NCI-H524 (cell line): ENCODE measurements at places on chromosomes 4 and X.

GRCh38 chr4:100009490-100009889 lies 59.4 kb upstream of the H2AZ1 start:
- DNase-seq = no peak

DNA sequence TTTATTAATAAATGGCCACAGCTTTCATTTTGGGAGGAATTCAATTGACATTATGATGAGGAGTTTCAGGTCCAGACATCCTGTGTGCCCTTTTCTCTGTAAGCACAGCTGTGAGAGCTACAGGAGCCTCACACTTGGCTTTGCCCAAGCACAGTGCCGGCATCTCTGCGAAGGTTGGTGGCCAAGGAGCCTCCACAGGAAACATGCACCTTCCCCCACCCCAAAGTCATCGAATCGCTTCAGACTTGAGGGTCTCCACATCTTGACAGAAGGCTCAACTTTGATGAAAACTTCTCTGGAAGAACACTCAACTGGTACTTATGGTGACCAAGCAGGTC lies 100.0 kb downstream of the SYNPO2 start:
- DNase-seq = no peak

DNA sequence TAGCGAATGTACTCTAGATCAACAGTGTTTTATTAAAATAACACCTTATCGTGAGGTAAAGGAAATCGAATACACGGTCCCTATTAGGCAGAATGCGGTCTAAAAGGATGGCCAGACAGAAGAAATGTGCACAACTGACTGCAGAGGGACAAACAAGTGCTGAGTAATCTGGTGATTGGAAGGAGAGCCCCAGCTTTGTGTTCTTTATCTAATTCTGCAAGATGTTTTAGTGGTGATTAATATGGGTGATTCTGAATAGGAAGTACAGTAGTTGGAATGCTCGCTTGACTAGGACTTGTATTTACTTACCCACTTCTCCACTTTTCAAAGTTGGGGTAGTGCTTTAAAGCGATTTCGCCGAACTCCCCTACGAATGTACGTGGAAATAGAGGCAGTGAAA lies 1.2 kb downstream of the WDR44 start:
- peak; percentile 25 for DNase-seq

DNA sequence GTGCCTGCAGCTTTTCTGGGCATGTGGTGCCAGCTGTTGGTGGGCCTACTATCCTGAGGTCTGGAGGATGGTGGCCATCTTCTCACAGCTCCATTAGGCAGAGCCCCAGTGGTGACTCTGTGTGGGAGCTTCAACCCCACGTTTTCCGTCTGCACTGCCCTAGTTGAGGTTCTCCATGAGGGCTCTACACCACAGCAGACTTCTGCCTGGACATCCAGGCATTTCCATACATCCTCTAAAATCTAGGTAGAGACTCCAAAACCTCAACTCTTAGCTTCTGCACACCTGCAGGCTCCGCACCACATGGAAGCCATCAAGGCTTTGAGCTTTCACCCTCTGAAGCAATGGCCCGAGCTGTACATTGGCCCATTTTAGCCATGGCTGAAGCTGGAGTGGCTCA lies 153.3 kb upstream of the PGRMC2 start:
- DNase-seq = no peak

DNA sequence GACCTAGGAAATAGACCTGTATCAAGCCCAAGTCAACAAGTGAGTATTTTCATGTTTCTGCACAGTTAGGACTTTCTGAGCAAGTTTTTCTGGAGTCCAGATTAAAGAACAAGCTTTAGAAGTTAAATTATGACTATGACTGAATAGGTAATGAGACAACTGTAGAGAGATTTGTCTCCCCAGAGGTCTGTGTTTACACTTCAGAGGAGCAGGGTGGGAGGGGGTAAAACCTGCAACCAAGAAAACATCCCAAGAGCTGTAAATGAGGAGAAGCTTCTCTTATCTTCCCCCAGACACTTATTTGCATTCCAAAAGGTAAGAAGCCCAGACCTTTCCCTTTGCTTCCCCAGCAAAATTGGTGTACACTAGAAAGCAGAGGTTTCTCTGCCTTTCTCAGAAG lies 22.1 kb upstream of the CEP135 start:
- no peak for DNase-seq

DNA sequence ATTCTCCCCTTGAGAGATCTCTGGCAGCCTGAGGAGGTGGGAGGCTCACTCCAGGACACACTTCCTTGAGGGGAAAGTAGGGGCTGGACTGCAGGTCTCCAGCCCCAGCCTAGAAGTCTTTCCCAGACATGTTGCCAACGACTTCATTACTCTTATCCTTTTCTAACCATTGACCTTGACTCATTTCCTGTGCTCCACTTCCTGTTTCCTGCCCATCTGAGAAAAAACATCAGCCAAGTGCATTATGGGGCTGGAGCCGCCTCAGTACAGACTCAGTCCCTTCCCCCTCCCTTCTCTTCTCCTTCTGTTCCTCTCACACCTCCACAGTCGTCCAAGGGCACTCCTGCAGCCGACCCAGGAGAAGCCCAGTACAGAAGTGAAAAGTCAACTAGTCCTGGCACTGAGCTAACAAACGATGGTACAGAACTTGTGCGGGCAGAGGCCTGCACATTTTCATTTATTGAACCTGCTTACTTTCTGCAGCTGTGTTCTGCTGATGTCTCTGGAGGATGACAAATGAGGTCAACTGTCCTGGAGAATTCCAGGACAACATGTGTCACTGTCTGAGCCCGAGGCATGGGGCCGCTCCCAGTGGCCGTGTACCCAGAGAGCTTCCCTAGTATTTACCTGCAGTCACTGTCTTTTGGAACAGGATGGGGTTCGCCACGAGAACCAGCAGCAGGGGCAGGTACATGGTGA lies 20.1 kb downstream of the GPR143 start:
- no peak for DNase-seq

- no peak for DNase-seq
Measured at GRCh38 chr4:48254381-48255071, 15.1 kb downstream of the TEC start.
